NCI-H774 (cell line): ENCODE measurements at places on chromosomes 13 and 19.

GRCh38 chr13:103952183-103952582, 886.0 kb upstream of the SLC10A2 start:
- DNase-seq = no peak

DNA sequence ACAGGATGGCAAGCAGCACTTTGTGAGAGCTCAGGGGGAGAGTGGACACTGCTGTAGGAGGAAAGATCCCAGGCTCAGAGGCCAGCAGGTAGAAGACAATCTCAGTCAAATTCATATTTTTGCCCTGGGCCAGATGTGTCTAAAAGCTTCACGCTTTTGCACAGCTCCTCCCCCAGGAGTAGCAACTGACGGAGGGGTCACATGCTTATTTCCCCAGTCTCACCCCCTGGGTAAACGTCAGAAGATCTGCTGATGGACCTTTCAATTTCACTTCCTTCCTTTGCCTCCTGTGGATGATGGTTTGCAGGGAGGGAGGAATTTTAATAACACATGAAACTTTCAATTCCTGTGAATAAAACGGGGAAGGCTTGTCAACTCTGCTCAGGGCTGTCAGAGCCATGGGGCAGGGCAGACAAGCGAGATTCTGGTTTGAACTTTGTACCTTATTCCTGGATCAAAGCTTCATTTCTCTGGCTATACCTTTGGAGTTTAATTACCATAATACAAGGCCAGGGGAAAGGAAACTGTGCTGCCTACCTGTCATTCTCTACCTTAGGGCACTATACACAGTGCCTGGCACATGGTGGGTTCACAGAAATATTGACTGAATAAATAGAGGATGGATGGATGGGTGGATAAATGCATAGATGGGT, 41.0 kb downstream of the POU4F1 start:
- no peak for DNase-seq

DNA sequence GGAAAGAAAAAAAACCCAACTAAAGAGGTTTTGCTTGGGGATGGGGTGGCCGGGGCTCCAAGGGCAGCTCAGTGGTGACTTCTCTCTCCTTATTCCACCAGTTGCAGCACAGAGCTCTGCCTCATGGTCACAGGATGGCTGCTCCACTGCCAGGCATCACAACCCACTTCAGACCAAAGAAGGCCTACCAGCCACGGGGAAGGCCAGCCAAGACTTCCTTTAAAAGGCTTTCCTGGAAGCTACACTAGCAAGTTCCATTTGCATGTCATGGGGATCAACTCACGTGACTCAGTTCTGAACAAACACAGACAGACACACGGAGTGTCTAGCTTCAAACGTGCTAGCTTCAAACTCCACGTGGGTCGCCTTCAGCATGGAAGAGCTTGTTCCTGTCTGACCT, 13.2 kb upstream of the EIF3G start:
- DNase-seq = no peak

DNA sequence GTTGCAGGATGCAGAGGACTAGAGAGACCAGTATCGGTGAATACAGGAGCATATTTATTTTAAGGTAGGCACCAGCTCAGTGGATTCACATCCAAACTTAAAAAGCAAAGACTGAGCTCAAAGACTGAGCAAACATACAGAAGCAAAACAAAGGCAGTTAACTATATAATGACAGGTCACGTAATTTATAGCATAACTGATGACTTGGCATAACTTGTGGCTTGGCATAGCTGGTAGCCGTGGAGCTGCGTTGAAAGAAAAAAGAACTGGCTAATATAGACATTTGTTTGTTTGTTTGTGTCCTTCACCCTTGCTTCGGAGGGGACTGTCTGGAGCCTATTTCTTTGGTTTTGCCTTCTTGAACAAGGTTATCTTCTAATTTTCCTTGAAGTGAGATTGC, 33.7 kb downstream of the ZNF493 start:
- DNase-seq = no peak

DNA sequence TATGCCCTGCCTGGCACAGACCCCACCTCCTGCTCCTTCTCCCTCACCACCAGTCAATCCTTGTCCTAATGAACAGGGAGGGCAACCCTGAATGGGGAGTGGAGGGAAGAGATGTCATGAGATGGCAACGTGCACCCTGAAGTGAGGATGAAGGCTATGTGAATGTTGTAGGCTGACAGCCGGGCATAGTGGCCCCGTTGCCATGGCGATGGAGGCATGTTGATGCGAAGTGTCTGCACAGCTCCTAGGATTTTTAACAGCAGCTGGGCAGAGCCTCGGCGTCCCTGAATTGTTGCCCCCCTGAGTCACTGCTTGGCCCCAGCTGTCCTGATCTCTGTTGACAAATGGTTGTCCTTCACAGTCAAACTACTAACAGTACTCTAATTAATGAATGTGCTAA, 4.8 kb upstream of the ALOX5AP start:
- DNase-seq = no peak

DNA sequence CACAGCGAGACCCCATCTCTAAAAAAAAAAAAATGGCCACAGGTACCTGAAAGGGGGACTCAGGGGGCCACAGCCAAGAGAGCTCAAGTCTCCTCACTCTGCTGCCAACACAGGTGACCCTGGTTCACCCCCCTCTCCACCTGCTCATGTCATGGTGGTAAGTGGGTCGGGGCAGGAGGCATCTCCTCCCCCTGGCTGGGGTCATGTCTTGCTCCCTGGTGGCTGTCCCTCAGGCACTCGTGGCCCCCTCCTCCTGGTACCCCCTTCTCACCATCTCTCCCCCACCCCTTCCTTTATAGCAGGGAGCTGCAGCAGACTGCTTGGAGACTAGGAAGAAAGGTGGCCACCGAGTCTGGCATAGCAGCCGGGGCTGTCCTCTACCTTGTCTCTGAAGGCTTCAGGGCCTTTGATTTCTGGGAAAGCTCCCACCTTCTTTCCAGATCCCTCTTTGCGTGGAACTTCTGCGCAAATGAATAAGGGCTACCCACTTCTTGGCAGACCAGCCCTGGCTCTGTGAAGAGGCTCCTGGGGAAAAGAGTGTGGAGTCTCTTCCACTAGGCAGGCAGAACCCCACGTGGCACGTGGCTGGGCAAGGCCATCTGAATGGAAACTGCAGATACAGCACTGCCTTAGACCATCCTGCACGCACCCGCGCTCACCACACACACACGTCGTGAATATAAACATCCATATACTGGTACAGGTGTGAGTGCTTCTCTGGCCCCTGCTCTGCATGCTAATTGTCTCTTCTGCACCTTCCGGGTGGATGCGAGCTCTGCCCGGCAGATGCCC, 20.1 kb upstream of the MIER2 start:
- no peak for DNase-seq

DNA sequence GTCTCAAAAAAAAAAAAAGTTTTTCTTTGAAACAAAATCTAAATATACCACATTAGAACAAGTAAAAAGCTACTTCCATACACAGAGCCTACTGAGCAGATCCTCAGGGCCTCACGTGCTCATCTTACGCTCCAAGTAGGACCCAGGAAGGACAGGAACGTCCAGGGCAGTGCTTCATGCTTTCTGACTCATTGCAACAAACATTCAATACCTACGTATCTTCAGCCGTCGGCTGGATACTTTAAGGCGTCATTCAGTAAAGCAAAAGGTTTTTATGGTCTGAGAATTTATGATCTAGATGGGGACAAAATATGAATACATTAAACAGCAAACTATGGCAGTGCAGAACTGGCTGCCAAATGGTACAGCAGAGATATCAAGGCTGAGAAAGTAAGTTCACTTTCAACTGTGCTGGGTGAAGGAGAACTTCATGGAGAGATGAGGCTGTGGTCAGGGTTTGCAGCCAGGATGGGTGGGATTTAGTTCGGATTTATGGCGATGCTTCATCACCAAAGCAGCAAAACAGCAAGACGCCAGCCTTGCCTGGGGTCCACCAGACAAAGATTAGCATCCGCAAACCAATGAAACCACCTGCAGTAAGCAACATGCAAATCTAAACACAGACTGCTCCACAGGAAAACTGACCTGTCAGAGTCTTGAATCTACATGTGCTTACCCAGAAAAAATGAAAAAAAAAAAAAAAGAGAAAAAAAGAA, 20.5 kb downstream of the CARS2 start:
- DNase-seq = no peak

DNA sequence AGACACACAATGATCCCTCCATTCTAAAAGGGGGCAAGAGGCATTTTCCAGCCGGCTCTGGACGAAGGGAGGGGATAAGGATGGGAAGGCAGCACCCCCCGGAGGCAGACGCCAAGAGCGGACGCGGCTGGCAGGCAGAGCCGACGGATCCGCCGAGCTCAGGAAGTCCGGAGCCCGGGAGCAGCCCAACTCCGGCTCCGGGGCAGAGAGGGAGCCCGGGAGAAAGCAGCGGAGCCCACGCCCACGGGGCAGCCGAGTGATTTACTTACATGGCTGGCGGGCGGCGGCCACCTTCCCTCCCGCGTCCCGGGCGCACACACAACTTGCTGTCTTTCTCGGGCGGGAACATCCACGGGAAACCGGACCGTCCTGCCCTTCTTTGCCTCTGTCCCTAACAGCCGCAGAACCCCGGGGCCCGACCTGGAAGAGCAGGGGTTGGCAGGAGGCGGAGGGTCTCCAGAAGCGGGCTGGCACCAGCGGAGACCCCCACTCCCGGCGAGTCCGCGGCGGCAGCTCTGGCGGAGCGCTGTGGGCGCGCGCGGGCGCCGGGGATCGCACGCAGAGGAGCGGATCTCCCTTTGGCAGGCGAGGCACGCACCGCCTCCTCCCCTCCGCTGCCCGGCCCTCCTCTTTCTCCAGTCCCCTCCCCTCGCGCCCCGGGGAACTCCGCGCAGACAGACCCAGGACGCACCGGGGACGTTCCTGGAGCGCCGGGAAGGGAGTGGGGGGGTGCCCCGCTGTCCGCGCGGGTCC, at the start of gene LHFPL6:
Gene LHFPL6, minus strand, starts transcription at position 580 of the 753 bp plus-strand sequence.
- DNase-seq = peak; percentile 26

DNA sequence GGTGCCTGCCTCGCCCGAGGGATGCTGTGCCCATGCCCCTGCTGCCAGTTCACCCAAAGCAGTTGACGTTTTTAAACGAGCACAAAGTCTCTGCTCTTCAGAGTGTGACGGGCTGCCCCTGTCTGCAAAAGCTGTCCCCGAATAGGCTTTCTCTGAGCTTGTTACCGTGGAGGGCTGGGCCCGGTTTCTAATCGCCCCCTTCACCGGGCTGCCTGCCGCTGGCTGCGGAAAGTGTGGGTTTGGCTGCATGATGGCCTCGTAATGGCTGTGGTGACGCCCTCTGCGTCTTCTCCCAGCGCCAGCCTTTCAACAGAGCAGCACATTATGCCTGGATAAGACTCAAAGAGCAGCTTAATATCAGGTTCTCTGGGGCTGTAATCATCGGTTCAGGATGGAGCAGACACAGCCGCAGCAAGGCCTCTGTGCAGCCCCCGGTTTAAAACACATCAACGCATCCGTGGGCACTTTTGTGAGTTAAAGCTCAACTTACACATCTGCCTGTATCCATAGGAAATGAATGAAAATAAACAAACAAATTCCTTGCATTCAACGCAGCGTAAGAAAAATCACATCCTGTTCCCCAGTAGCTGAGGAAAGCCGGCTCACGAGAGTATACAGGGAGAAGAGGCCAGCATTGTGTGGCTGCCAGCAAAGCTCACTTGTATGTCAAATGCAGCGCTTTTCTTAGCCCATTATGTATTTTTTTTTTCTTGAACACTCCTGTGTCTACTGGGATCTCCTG, 166.4 kb upstream of the SOX1 start:
- no peak for DNase-seq

DNA sequence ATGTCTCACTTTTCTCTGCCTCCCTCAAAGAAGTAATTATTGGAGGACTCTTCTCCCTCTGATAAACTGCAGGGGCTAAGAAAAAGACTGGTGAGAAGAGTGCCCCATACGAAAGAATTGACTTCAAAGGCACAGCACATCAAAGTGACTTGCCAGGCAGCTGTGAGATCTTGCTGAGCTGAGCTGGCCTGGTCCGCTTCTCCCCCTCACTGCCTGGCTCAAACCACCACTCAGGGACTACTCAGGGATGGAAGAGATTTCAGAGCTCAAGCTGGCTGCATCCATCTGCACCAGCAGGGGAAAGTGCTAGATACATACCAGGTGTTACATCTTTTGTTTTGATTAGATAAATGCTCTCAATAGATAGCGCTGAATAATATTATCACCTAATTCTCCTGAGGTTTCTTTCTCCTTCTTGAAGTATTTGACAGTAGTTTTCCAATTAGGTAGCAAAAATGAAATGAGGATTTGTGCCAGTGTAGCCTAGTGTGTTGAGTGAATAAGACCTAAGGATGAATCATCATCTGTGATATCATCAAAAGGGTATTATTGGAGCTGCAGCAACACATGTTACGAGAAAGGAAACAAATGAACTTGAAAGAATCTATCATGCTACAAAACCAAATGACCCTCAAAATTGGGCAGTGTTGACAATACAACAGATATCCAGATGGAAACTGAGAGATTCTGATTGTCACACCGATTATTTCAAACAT, 379.8 kb downstream of the TBC1D4 start:
- no peak for DNase-seq

- DNase-seq = no peak
These were observed 470.6 kb downstream of the LMO7 start for GRCh38 chr13:76106763-76107162.

- peak; percentile 48 for DNase-seq
These were observed 4.6 kb upstream of the APC2 start for GRCh38 chr19:1445185-1445931.

DNA sequence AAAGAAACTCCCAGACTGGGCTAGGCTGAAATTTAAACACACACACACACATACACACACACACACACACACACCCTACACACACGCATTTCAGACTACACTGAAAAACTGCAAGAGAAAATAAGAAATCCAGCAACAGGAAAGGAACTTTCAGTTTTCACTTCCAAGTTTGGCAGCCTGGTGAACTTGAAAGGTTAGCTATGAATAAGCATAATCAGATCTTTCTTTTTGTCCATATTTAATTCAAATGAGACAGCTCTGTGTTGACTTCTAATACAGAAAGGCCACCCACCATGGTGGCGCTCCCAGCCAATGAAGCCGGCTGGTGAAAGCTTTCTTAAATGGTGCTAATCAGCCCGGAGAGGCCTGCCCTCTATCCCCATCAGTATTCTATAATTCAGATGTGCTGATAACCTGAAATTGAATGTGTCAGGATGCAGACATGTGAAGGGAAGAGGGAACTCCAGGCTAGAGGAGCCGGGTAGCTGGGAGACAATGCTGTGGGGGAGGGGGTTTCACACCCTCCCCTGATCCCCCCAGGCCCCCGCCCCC, 108.3 kb upstream of the ZNF536 start:
- no peak for DNase-seq

DNA sequence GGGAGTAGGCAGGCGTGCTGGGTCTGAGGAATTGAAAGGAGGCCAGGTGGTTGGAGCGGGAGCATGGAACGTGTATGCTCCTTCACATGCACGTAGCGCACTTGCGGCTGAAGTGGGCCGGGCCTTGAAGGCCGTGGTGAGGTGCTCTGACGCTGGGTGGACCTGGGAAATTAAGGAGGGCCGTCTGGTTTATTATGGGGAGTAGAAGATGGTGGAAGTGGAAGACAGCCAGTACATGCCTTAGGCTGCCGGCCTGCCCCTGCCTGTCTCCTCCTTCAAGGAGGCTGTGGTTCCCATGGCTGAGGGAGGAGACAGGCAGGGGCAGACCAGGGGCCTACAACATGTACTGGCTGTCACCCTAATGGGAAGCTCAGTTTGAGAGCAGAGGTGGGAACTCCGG, 23.9 kb downstream of the GATAD2A start:
- no peak for DNase-seq
